ENCODE measurements at places on chromosomes 1 and 21. TPM values are rescaled to one million over a fixed set of nuclear protein-coding genes. Genes with fewer than 3 reads are reported as not detected.
A peak's percentile ranks its signal among the peaks of the same experiment; 100 is the strongest.

VSIG8 gene
- total RNA-seq: not detected

NID1 gene
- total RNA-seq: 0.32 TPM

IFFO2 gene
- 15.6 TPM for total RNA-seq

MAP3K21 gene
- total RNA-seq: 19.1 TPM

LRRC3 gene
- 7.5 TPM for total RNA-seq

SERPINC1 gene
- 0.61 TPM for total RNA-seq

- H3K4me3 ChIP-seq: no peak overlapping the region
- H3K36me3 ChIP-seq: no peaks in the 10 kb centered on the region
- peaks cover 14% of the 10 kb centered on the region for H3K4me1 ChIP-seq
- H3K27me3 ChIP-seq: no peaks in the 10 kb centered on the region
Observed at GRCh38 chr1:63969441-63969901, 195.7 kb downstream of the ROR1 start.

- DNase-seq: no peak
- H3K4me3 ChIP-seq: no peak overlapping the region
- H3K27ac ChIP-seq: no peak overlapping the region
- no peaks in the 10 kb centered on the region for H3K27me3 ChIP-seq
- no peaks in the 10 kb centered on the region for H3K36me3 ChIP-seq
Observed at GRCh38 chr1:67350783-67351182, 43.1 kb downstream of the IL12RB2 start.

GRCh38 chr1:85576642-85577418 is 3.7 kb upstream of the CCN1 start:
- H3K36me3 ChIP-seq: peaks cover 3% of the 10 kb centered on the region
- DNase-seq: peak; percentile 65
- peaks cover 6% of the 10 kb centered on the region for H3K4me1 ChIP-seq
- H3K27ac ChIP-seq: peak overlapping the region; percentile 64
- no peaks in the 10 kb centered on the region for H3K27me3 ChIP-seq
- H3K4me3 ChIP-seq: peak overlapping the region; percentile 78

DNA sequence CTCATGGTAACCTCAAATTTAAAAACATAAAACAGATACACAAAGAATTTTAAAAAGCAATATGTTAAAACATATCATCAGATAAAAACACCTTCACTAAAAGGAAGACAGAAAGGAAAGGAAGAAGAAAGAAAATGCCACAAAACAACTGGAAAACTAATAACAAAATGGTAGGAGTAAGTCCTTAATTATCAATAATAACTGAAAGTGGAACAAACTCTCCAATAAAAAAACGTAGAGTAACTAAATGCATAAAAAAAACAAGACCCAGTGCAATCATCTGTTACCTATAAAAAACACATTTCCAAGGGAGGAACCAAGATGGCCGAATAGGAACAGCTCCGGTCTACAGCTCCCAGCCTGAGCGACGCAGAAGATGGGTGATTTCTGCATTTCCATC is 47.1 kb upstream of the ACADM start:
- peaks cover 11% of the 10 kb centered on the region for H3K4me1 ChIP-seq
- H3K27ac ChIP-seq: no peak overlapping the region
- H3K4me3 ChIP-seq: no peak overlapping the region
- H3K27me3 ChIP-seq: no peaks in the 10 kb centered on the region
- H3K36me3 ChIP-seq: no peaks in the 10 kb centered on the region
- no peak for DNase-seq

DNA sequence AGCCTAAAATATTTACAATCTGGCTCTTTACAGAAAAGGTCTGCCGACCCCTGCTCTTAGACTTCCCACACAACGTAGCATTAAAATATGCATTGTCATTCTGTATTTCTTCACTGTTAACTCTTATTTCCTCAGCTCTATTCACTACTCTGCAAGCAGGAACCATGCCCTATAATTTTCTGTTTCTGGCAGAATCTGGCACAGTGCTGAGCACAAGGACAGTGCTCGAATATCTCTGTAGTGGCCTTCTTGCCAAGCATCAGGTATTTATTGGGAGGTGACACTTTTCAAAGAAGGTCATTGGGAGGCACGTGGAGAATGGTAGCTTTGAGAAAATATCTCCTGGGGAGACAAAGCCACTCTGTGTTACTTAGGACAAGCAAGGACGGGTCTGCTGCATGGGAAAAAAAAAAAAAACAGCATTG is 77.9 kb downstream of the PSMG1 start:
- no peaks in the 10 kb centered on the region for H3K4me1 ChIP-seq
- H3K27me3 ChIP-seq: peaks cover 9% of the 10 kb centered on the region
- no peak overlapping the region for H3K27ac ChIP-seq
- no peak for DNase-seq

DNA sequence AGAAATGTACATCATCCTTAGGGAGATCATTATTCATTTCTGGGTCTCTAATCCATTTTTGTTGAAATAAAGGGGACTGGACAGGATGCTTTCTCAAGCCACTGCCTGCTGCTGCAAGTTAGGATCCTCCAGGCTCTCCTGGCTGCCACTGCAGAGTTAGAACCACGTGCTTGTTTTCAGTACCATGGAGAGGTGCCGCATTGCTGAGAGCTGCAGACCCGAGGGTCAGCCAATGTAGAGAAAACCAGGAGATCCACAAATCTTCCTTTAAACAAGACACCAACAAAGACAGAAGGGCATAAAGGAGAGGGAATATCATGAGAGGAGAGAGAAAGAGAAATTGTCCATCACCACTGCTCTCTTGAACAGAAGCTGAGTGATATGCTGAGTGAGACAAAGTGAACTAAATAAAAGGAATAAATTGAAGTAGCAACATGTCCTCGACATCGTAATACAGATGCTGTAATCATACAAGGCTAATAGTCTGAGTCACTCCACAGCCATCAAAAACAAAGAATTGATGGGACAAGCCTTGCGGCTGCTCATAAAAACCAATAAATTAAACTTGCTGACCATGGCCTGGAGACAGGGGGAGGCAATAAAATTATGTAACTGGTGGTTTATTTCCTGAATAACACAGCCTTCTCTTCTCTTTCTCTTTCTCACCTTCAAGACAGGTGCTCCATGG is 255.7 kb downstream of the OMA1 start:
- peaks cover 15% of the 10 kb centered on the region for H3K27me3 ChIP-seq
- no peaks in the 10 kb centered on the region for H3K4me1 ChIP-seq
- H3K4me3 ChIP-seq: no peak overlapping the region
- H3K27ac ChIP-seq: no peak overlapping the region

- peaks cover 7% of the 10 kb centered on the region for H3K27me3 ChIP-seq
- H3K27ac ChIP-seq: no peak overlapping the region
- no peak overlapping the region for H3K4me3 ChIP-seq
- no peaks in the 10 kb centered on the region for H3K36me3 ChIP-seq
Observed at GRCh38 chr1:220991506-220991905, 112.3 kb downstream of the HLX start.

GRCh38 chr21:16707274-16707673 is 805.6 kb upstream of the CXADR start:
- no peaks in the 10 kb centered on the region for H3K27me3 ChIP-seq
- H3K36me3 ChIP-seq: no peaks in the 10 kb centered on the region
- H3K27ac ChIP-seq: no peak overlapping the region
- H3K4me3 ChIP-seq: no peak overlapping the region
- DNase-seq: no peak

GRCh38 chr1:109338091-109338490 is 31.3 kb upstream of the MYBPHL start:
- H3K27me3 ChIP-seq: no peaks in the 10 kb centered on the region
- H3K4me1 ChIP-seq: no peaks in the 10 kb centered on the region
- peaks cover 8% of the 10 kb centered on the region for H3K36me3 ChIP-seq
- no peak for DNase-seq
- H3K4me3 ChIP-seq: no peak overlapping the region
- H3K27ac ChIP-seq: no peak overlapping the region

GRCh38 chr21:43717967-43718871 is 710 bp upstream of the PDXK start:
- H3K4me3 ChIP-seq: peak overlapping the region; percentile 96
- DNase-seq: no peak
- H3K36me3 ChIP-seq: no peaks in the 10 kb centered on the region
- peaks cover 22% of the 10 kb centered on the region for H3K4me1 ChIP-seq
- peak overlapping the region; percentile 72 for H3K27ac ChIP-seq

GRCh38 chr1:84116558-84116957 is 27.5 kb upstream of the PRKACB start:
- H3K27ac ChIP-seq: no peak overlapping the region
- 0 out of 2 replicates have a peak, but pooled peaks cover under 1% of the 10 kb centered on the region for H3K4me1 ChIP-seq
- no peaks in the 10 kb centered on the region for H3K36me3 ChIP-seq
- no peak overlapping the region for H3K4me3 ChIP-seq
- no peaks in the 10 kb centered on the region for H3K27me3 ChIP-seq

GRCh38 chr1:55750628-55750995 is 535.4 kb upstream of the USP24 start:
- no peak overlapping the region for H3K4me3 ChIP-seq
- no peaks in the 10 kb centered on the region for H3K36me3 ChIP-seq

- H3K36me3 ChIP-seq: no peaks in the 10 kb centered on the region
- peak; percentile 45 for DNase-seq
- H3K27me3 ChIP-seq: no peaks in the 10 kb centered on the region
Observed at GRCh38 chr1:207672522-207673130, 27.7 kb downstream of the CR1L start.

GRCh38 chr1:98468111-98468717 is 193.3 kb upstream of the SNX7 start:
- peak; percentile 44 for DNase-seq
- H3K36me3 ChIP-seq: no peaks in the 10 kb centered on the region
- H3K4me3 ChIP-seq: no peak overlapping the region
- no peak overlapping the region for H3K27ac ChIP-seq
- H3K27me3 ChIP-seq: no peaks in the 10 kb centered on the region
- H3K4me1 ChIP-seq: no peaks in the 10 kb centered on the region

All from HCT116 (cell line).